ENCODE measurements at places on chromosomes 5 and 9.
A peak's percentile ranks its signal among the peaks of the same experiment; 100 is the strongest.

- DNase-seq = no peak
Measured at GRCh38 chr9:121790841-121791240, 139.4 kb downstream of the DAB2IP start.

GRCh38 chr5:59099270-59099994 is 516.6 kb downstream of the RAB3C start:
- DNase-seq = no peak

GRCh38 chr5:131268758-131269370 is 5.0 kb downstream of the CDC42SE2 start:
- no peak for DNase-seq

DNA sequence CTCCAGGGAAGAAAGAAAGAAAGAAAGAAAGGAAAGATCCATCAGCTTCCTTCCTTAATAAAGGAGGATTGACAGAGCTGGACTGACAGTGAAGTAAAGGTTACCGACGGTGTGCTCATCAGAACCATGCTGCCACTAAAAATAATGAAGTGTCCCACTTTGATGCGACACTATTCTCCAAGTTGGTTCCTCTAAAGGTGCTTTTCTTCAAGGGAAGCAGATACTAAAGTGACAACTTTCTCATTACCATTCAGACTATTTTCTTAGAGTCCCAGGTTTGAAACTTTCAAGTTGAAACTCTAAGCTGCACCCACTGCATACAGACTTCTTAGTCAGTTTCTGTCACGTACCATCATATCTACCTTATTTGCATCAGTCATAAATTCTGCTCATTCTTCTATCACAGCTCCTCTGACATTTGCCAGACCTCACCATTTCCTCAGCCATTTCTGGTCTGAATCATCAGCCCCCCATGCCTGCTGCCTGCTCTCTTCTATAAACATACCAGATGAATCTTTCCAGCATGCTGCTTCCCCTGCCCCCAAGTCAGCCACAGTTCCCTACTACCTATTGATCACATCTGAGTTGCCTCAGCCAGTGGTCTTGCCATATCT is 177.6 kb downstream of the DEPDC1B start:
- no peak for DNase-seq

DNA sequence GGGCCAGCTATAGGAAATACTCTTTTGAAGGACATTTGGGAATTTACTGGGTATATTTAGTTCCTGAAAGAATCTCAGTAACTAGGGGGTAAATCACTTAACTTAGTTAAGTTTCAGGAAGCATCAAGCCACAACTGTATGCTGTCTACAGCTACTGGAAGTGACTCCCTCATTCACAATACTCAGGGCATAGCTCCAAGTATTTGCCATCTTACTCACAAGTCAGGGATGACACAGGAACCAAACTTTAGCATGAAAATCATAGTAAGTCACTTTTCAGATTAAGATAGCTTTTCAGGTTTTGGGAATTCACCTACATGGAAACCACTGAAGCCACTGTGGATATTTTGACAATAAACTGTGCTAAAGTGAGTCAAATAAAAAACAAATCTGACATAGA is 242.4 kb upstream of the ATP10B start:
- DNase-seq = no peak

DNA sequence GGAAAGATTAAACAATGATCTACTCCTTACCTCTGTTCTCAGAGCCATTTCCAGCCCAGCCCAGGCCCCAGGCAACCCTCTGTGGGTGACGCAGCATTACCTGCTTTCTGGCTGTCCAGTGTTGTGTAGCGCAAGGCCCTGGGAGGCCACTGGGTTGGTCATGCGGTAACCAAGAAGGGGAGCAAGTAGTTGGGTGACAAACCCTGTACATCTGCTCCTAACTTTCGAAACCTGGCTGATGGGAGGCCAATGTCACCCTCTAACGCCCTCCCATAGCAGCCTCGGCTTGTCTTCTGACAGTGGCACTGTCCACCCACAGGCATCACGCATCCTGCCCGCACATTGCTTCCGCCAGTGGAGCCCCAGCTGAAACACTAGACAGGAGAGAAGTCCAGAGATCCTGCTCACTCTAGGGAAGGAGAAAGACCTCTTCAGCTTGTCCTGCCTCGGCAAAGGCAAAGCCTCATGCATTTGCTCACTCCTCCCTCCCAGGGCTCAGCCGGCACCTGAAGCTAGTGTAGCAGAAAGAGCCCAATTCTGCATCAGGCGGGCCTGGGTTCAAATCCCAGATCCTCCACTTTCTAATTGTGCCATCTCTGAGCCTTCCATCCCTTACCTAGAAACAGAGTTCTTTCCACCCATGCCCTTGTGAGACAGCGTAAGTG is 94.6 kb downstream of the ADAMTS2 start:
- DNase-seq = peak; percentile 77

- DNase-seq = no peak
Measured at GRCh38 chr9:69980041-69980440, 63.6 kb upstream of the MAMDC2 start.

GRCh38 chr9:86112057-86112456 is 12.7 kb upstream of the GOLM1 start:
- DNase-seq = no peak

GRCh38 chr9:96193236-96193755 is 108.7 kb downstream of the HSD17B3 start:
- peak; percentile 3 for DNase-seq

DNA sequence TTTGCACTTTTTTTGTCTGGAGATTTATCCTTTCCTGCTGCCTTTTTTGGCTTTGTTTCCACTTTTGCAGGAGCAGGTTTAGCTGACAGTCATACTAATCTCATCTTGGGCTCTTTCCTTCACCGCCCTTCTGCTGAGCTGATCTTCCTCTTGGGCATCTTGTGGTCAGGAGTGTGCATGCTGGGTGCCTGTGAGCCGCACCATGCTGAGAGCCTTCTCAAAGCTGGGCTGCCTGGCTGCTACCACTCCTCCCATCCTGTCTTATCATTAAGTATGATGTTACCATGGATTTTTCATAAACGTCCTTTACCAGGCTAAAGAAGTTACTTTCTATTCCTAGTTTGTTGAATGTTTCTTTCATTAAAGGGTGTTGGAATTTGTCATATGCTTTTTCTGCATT is 49.5 kb upstream of the MCCC2 start:
- DNase-seq = no peak

DNA sequence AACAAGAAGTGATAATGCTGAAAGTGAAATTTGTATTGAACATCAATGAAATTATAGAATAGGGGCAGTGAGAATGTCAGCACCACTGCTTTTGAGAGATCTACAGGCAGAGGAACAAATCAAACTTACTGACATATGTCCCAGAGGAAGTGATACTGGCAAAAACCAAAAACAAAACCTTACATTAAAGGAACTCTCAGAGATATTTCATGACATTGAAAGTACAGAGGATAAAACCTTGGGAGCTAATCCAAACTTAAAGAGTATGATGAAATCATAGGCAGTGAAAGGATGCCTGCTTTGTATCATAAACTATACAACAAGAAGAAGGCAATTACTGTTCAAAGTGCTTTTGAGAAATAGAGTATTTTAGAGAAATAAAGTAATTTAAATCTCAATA is 90.4 kb upstream of the SV2C start:
- DNase-seq = no peak

GRCh38 chr5:56558131-56558745 is 257.1 kb upstream of the MAP3K1 start:
- no peak for DNase-seq

GRCh38 chr9:37942621-37943344 is 38.9 kb upstream of the SLC25A51 start:
- DNase-seq = no peak
